ENCODE measurements at places on chromosomes 13 and 19.

DNA sequence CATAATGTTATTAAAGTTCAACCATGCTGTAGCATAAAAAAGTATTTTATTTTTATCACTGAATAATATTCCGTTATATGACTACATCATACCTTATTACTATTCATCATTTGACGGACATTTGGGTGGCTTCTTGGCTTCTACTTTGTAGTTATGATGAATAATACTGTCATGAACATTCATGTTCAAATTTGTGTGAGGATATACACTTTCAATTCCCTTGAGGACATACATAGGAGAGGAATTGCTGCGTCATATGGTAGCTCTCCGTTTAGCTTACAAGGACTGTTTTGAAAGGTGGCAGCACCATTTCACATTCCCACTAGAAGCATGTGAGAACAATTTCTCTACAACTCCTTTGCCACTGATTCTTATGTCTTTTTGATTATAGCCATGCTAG, 910.8 kb upstream of the MIR17HG start:
- no peak for DNase-seq

- no peak for DNase-seq
Observed at GRCh38 chr13:98228661-98229341, 51.7 kb upstream of the RNF113B start.

DNA sequence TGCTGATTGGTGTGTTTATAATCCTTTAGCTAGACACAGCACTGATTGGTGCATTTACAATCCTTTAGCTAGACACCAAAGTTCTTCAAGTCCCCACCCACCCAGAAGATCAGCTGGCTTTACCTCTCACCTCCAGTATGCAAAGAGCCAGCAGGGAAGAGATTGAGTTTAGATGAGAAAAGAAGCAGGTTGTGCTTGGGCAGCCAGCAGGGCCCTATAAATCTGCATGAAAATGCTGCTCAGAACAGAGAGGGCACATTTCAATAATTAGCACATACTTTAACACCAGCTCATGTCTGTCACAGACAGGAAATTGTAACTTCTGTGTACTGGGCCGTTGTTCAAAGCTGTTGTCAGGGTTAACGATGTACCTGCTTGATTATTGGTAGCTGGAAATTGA, 1204.3 kb downstream of the UQCRFS1 start:
- DNase-seq = no peak

GRCh38 chr19:7983995-7984837, 21.2 kb downstream of the ELAVL1 start:
- DNase-seq = no peak

DNA sequence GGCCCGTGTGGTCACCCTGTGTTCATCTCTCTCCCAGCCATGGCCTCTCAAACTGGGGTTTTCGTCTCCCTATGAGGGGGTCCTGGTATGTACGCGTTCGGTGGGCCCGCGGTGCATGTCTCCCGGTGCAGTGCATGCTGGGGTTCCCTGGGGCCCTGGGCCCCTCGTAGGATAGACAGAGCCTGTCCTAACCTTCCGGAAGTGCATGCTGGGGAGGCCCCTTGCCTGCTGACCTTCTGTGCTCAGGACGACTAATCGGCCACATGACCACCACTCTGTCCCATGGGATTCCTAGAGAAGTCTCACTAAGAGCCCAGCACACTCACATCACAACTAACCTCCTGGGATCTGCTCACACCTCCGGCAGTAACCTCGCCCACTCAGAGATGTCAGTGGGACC, 4.9 kb upstream of the USE1 start:
- DNase-seq = no peak

- DNase-seq = no peak
Observed at GRCh38 chr13:104553186-104553585, 1487.0 kb upstream of the SLC10A2 start.

- DNase-seq = no peak
Observed at GRCh38 chr19:47331931-47332547, at the start of gene C5AR2. Gene C5AR2, plus strand, starts transcription at chr19:47332175. Its CDS starts 8,625 bp downstream, at chr19:47340800.

GRCh38 chr13:61414686-61415057, 977 bp downstream of the PCDH20 start:
- no peak for DNase-seq

GRCh38 chr13:67489016-67489415, 258.9 kb upstream of the PCDH9 start:
- DNase-seq = no peak

DNA sequence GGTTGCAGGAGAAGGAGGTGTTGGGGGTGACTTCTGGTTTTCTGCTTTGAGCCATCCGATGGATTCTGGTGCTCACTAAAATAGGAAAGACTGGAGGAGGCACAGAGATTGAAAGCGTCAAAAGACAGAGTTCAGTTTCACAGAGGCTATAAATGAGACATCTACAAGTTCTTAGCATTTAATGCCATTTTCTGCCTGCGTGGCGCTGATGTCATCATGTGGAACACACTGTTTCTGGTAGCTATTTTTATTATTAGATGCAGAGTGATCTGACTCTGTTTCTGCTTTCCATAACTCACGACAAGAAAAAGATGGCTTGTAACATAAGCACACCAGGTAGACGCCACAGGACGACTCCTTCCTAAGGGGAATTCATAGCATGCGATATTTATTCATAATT, 3.3 kb upstream of the SLC39A3 start:
- no peak for DNase-seq

- no peak for DNase-seq
Observed at GRCh38 chr13:79532576-79532975, 51.6 kb downstream of the NDFIP2 start.

DNA sequence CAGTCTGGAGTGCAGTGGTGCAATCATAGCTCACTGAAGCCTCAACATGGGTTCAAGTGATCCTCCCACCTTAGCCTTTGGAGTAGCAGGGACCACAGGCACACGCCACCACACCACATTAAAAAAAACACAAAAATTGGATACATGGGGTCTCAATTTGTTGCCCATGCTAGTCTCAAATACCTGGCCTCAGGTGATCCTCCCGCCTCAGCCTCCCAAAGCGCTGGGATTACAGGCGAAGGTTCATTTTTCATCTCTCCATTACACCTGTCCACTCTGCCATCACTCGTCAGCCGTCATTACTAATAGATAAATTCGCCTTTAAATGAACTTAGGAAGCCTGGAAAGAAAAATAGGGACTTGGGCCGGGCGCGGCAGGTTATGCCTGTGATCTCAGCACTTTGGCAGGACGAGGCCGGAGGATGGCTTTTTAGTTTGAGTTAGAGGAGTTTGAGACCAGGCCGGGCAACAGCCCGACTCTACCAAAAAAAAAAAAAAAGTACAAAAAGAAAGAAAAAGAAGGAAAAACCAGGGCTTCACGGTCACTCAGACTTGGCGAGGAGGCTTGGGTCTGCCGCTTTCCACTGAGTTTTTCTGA, 685 bp upstream of the SUPT5H start:
- DNase-seq = no peak

- no peak for DNase-seq
Observed at GRCh38 chr19:55369653-55370304, 484 bp downstream of the IL11 start.

DNA sequence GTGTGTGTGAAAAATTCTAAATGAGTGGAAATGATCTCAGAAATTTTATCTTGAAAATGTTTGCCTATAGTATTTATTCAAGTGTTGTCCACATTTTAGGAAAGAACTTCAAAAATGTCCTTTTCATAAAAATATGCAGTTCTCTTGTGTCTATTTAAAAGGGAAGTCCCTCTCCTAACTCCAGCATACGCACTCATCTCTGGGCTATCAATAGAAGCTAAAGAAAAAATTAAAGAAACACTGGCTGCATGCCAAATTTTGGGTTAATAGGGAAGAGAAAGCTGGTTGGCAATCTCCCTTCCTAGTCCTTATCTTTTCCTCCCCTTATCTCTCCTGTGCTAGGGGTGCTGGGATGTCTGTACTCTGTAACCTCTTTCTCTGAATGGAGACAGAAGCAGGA, 313.3 kb downstream of the ENOX1 start:
- DNase-seq = no peak

DNA sequence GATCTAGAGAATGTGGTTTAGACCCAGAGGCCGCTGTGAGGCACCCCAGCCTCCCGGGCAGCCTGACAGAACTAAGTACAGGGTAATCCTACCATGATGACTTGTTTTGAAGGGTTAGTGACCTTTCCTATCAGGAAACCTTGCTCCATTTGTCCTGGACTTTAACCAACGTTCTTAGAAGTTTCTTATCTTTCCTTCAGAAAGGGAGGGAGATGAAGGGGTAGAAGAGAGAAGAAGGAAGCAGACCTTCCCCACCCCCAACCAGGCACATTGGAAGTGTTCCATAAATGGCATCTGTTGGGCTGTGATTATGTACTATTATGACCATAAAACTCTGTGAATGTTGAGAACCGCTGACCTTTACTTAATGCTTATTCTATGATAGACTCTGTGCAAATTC, 184.2 kb downstream of the OXGR1 start:
- no peak for DNase-seq

Data from AG04449 (cell line).